Activated CD4-positive, alpha-beta T cell treated with anti-CD3 and anti-CD28 coated beads, Interleukin-2, amount 10 ng/mL, durations not matched to agents 24 days and 14 days (primary cell): ENCODE measurements at places on chromosomes 4 and X.
A peak's percentile ranks its signal among the peaks of the same experiment; 100 is the strongest.

GRCh38 chr4:10051517-10052135 lies 30.3 kb upstream of the SLC2A9 start:
- DNase-seq: no peak
- no peak overlapping the region for H3K4me3 ChIP-seq
- no peak overlapping the region for H3K27ac ChIP-seq
- no peaks in the 10 kb centered on the region for H3K27me3 ChIP-seq
- H3K4me1 ChIP-seq: peaks cover 13% of the 10 kb centered on the region

DNA sequence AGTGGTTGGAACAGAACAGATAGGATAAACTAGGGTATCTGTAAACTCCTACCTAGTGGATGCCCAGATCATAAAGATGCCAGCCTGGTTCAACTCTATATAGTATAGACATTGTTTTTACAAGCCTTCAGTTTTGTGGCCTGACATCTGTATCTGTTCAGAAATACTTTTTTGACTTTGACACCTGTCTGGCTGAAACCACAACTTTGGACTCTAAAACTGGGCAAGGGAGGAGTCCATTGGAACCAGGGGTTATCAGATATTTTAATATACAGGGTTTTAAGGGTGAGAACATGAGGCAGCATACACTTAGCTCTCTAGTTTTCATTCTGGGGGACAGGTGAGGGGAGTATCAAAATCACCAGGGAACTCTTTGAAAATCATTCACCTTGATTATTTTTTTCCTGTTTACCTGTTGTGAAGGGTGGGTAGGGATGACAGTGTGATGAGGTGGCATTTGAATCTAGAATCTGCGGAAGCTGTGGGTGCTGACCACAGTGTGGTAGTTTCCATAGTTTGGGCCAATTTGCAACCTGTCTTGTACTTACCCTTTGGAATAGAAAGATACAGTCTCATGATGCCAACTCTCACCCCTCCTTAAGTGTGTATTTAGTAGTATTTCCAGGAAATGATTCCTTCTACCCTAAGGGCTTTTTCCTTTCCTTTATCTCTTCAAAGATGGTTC lies 20.6 kb downstream of the GAB1 start:
- no peaks in the 10 kb centered on the region for H3K36me3 ChIP-seq
- H3K27me3 ChIP-seq: peaks cover 21% of the 10 kb centered on the region
- no peak for DNase-seq
- no peak overlapping the region for H3K27ac ChIP-seq
- H3K4me3 ChIP-seq: no peak overlapping the region
- H3K4me1 ChIP-seq: peaks cover 20% of the 10 kb centered on the region

GRCh38 chr4:143199503-143199902 lies 14.8 kb downstream of the USP38 start:
- H3K4me3 ChIP-seq: no peak overlapping the region
- H3K4me1 ChIP-seq: peaks cover 12% of the 10 kb centered on the region
- no peak for DNase-seq
- H3K27me3 ChIP-seq: no peaks in the 10 kb centered on the region
- peaks cover 58% of the 10 kb centered on the region for H3K36me3 ChIP-seq

DNA sequence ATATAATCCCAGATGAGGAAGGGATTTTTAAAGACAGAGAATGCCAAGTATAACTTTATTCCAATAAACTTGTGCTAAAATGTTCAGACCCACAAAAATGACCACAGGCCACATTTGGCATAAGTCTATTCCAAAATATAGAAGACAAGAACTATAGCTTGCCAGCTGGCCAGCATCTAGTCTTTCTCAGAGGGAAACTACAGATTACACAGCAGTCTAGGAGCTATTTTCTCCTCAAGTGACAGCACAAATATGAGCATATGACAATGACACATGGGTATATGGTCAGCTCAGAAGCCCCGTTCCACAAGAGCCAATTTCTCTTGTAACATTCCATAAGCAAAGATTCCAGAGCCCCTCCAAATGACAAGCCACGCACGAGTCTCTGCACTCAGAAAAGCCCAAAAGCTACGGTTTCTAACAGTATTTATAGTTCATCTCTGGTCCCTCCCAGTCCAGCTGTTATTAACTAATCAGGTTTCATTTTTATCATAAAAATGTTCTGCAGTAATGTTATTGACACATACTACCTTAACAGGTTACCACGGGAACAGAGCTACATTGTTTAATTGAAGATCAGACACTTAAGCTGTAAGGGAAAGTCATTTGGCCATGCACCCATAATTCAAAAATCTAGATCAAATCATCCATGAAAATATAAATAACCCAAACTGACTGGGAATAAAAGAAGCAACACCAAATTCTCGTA lies 70.3 kb downstream of the RAB28 start:
- no peak for DNase-seq
- H3K27me3 ChIP-seq: no peaks in the 10 kb centered on the region
- H3K4me3 ChIP-seq: no peak overlapping the region

DNA sequence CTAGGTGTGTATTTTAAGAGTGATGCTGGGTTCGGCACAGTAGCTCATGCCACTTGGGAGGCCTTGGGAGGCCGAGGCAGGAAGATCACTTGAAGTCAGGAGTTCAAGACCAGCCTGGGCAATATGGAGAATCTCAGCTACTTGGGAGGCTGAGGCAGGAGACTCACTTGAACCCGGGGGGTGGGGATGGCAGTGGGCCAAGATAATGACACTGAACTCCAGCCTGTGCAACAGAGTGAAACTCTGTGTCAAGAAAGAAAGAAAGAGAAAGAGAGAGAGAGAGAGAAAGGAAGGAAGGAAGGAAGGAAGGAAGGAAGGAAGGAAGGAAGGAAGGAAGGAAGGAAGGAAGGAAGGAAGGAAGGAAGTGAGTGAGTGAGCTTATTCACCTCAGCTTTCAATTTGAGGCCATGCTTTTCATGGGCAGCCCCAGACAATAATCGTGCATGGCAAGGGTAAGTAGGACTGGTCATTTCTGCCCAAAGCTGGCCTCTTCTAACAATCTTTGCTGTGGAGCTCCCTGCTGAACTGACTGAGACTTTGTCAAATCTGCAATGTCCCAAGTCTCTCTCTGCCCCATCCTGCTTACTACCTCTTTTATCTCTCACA lies 42.5 kb upstream of the ELF2 start:
- H3K36me3 ChIP-seq: no peaks in the 10 kb centered on the region
- H3K4me3 ChIP-seq: no peak overlapping the region
- peaks cover 10% of the 10 kb centered on the region for H3K4me1 ChIP-seq
- no peak overlapping the region for H3K27ac ChIP-seq
- H3K27me3 ChIP-seq: peaks cover 2% of the 10 kb centered on the region

GRCh38 chrX:138058931-138059330 lies 493.0 kb downstream of the ZIC3 start:
- DNase-seq: no peak
- H3K27me3 ChIP-seq: no peaks in the 10 kb centered on the region
- H3K4me3 ChIP-seq: no peak overlapping the region
- no peaks in the 10 kb centered on the region for H3K36me3 ChIP-seq
- no peaks in the 10 kb centered on the region for H3K4me1 ChIP-seq
- H3K27ac ChIP-seq: no peak overlapping the region

GRCh38 chr4:25439918-25440477 lies 62.9 kb downstream of the ANAPC4 start:
- H3K27ac ChIP-seq: no peak overlapping the region
- no peak overlapping the region for H3K4me3 ChIP-seq
- H3K27me3 ChIP-seq: no peaks in the 10 kb centered on the region
- H3K4me1 ChIP-seq: no peaks in the 10 kb centered on the region
- peak; percentile 88 for DNase-seq
- no peaks in the 10 kb centered on the region for H3K36me3 ChIP-seq

DNA sequence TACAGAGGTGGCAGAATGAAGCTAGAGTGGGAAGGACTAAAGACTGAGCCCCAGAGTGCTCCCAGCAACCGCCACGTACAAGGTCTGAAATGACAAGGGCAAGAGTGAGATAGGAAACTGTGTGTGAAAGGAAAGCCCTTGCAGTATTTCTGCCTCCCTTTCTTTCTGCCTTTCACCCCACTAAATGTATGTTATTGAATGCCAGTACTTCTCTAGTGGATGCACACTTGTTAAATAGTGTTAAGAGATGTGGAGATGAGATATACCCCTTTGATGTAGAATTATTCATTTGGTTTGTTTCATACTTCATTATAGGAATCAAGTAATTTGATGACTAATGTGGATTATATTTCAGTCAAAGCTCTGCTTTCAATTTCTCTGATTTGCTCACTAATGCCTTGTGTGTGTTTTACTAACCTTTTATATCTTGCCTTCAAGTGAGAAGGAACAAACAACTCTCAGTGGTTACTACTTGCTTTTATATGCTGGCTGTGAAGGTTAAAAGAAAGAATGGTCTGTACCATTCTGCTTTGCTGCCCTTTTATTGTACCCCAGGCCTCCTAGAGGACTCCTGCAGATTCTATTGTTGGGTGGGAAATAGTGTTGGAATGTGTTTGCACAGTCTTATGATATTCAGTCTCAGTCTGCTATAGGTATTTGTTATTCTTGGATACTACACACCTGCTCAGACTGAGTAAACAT lies 8.0 kb upstream of the ANXA3 start:
- DNase-seq: no peak
- no peaks in the 10 kb centered on the region for H3K36me3 ChIP-seq
- H3K27ac ChIP-seq: no peak overlapping the region

DNA sequence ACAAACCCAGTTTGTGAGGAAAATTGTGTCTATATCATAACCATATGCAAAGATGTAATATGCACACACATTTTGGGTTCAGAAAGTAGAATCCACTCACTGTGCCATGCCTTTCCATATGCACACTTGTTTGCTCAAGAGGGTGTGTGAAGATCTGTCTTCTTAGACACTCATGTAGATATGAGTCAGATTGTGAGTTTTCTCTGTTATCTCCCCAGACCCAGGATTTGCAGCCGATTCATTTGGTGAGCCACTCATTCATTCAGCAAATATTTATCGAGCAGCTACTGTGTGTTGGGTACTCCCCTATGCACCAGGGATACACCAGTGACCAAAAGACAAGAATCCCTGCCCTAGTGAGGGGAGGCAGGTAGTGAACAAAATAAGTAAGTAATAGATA lies 81.5 kb downstream of the CLCN5 start:
- DNase-seq: no peak
- H3K4me3 ChIP-seq: no peak overlapping the region
- no peak overlapping the region for H3K27ac ChIP-seq
- no peaks in the 10 kb centered on the region for H3K27me3 ChIP-seq
- peaks cover 5% of the 10 kb centered on the region for H3K4me1 ChIP-seq
- no peaks in the 10 kb centered on the region for H3K36me3 ChIP-seq

GRCh38 chr4:184838249-184839074 lies 12.7 kb upstream of the ACSL1 start:
- no peak overlapping the region for H3K27ac ChIP-seq
- no peak for DNase-seq
- peaks cover 7% of the 10 kb centered on the region for H3K4me1 ChIP-seq
- no peaks in the 10 kb centered on the region for H3K36me3 ChIP-seq
- peaks cover 18% of the 10 kb centered on the region for H3K27me3 ChIP-seq
